ENCODE measurements at places on chromosomes 12 and 14.

DNA sequence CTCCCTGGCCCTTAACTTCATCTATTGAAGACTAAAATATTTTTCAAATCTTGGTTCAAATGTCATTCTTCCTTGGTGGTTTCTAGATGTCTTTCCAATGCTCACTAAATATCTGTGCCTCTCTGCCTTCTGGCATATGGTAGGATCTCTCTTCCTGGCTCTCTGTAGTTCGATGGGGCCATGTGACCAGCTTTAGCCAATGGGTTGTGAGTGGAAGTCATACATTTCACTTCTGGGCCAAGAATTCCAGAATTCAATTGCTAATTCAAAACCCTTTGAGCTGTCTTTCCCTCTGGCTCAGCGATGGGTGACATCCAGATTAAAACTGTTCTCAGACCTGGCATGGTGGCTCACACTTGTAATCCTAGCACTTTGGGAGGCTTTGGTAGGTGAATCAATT is 25.8 kb upstream of the CTDSP2 start:
- DNase-seq: no peak

- DNase-seq: no peak
Measured at GRCh38 chr12:51639361-51639760, 48.3 kb downstream of the SCN8A start.

DNA sequence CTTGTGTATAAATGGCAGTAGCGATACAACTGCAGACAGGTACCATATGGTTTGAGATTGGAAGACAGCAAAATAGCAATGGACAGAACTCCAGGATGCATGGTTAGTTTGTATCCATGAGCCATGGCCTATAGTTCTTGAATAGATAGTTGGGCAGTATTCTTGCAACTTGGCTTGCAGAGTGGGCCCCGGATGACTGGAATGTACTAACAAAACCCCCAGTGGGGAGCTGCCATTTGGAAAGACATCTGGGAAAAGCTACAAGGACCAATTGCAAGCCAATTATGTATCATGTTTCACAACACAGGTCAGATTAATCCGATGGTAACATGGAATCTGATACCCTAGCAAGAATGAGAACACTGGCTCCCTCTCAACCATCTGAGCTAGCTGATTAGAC is 279.6 kb downstream of the RERGL start:
- no peak for DNase-seq

DNA sequence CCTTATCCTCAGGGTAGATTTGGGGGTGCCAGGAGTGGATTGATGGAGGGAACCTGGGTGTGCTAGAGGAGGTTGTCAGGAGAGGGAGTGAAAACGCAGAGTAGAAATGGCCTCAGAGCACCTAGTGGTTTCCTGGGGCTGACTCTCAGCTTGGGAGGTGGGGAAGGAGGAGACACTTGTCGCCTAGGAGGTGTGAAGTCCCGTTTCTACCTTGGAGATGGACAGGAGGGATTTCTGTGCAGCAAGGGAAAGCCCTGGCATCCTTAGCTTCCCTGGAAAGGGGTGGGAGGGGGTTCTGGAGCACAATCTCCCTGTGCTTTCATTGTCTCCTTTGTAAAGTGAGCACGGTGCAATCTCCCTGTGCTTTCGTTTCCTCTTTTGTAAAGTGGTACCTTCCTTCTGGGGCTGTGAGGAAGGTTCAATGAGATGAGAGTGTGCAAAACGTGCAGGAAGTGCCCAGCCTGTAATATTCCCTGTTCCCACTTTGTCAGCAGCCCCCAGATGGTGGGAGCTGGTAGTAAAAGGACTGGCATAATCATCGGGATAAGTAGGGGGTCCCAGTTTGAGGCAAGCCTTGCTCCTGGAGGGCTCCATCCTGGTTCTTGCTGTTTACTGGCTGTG is 1.6 kb downstream of the OAS3 start:
- DNase-seq: peak; percentile 54

DNA sequence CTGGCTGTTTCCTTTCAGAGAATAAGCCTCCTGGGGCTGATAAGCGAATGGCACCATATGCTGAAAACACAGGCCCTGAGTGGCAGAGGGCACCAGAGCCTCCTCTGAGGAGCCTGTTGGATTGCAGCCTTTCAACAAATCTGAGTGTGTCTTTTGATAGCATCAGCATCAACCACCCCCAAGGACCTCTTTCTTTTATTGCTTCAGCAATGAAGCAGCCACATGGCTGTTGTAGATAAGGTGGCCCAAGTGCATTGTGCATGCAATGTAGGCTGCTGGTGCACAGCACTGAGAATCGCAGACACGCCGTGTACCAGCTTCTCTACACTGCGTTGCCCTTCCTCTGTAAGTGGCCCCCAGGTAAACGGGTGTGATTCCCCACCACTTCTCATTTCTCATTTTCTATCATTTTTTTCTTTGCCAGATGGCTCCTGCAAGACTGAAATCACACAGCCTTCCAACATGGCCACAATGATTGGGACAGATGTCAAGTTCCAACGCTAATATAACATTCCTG is 191.7 kb downstream of the DAD1 start:
- DNase-seq: no peak

GRCh38 chr12:53004582-53004981 is 1.7 kb upstream of the EIF4B start:
- DNase-seq: no peak

DNA sequence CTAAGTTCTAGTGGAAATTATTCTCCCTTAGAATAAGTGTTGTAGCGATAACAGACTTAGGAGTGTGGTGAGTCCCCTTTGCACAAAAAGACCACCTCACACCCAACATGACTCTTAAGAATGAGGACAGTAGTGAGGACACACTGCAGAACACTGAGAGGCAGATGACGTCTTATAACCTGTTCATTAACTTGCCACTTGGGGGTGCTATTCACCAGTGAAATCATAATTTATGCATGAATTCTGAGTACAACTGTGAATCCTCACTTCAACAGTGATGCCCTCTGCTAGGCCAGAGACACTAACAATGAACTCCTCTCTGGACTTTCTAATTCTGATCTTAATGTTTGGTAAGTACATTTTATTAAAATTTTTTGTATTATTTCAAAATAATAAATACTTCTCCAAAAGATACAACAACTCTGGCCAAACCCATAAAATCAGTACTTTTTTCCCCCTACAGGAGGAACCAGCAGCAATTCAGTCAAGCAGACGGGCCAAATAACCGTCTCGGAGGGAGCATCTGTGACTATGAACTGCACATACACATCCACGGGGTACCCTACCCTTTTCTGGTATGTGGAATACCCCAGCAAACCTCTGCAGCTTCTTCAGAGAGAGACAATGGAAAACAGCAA is 274.7 kb downstream of the DAD1 start:
- no peak for DNase-seq

- no peak for DNase-seq
Measured at GRCh38 chr12:28855761-28856310, 293.2 kb upstream of the FAR2 start.

GRCh38 chr12:47717443-47718193 is 7.7 kb downstream of the ENDOU start:
- no peak for DNase-seq

DNA sequence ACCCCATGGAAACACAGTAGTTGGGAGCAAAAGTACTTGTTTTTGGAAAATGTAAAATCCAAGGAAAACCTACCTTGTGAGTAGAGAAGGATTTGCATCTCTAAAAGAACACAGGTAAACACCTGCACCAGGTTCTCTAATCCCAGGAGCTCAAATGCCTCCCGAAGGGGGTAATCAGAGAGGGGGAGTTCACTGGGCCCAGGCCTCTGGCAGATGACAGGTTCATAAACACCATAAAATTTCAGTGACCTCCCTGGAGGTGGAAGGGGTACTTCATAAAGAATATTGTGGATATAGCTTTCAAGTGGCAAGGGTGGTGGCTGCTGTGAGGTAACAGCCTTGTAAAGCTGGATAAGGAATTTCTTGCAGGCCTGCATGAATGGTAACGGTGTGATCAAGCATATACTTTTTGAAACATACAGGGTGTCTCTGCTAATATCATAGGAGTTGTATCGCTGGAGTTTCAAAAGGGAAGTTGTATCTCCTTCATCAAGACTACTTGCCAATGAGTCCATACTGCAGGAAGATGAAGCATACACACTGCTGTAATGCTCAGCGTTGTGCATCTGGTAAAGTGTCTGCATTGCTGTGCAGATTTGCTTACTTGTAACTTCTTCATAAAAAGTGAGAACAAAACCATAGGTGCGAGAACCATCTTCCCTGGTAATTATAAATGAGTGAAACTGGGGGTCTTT is 111.3 kb downstream of the DENND5B start:
- DNase-seq: no peak

DNA sequence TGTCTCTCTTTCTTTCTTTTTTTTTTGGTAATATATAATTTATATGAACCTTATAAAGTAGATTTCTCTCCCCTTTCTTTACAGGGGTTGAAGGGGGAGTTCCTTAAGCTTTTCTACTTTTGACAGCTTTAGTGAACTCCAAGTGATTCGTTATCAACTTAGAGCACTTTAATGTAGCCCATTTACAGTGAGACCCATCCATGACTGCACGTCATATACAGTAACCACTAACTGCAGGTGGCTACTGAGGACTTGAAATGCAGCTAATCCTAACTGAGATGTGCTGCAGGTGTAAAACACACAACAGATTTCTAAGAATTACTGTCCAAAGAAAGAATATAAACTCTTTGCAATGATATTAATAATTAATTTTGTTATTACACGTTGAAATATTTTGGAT is 582 bp downstream of the LRRIQ1 start:
- DNase-seq: no peak

DNA sequence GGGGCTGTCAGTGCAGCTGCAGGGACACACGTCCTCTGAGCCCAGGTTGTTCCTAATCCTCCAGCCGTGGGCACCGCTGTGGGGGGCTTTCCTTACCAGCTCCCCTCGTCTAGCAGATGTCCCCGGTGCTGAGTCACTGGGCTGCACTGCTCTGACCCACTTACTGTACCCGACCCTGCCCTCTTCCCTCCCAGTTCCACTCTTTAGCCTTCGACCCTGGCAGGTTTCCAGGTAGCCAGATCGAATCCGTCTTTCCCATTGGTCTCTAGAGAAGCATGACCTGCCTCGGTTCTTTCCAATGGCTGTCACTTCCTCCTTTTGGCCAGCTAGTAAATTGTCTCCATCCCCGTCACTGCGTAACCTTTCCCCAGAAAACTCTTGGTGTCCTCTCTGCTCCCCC is 48.4 kb downstream of the ELK3 start:
- DNase-seq: no peak

All from GM06990 (cell line).